SHP77 (cell line): ENCODE measurements at places on chromosomes 3 and 15.

GRCh38 chr3:142095841-142096240 lies 53.5 kb downstream of the TFDP2 start:
- DNase-seq = no peak

DNA sequence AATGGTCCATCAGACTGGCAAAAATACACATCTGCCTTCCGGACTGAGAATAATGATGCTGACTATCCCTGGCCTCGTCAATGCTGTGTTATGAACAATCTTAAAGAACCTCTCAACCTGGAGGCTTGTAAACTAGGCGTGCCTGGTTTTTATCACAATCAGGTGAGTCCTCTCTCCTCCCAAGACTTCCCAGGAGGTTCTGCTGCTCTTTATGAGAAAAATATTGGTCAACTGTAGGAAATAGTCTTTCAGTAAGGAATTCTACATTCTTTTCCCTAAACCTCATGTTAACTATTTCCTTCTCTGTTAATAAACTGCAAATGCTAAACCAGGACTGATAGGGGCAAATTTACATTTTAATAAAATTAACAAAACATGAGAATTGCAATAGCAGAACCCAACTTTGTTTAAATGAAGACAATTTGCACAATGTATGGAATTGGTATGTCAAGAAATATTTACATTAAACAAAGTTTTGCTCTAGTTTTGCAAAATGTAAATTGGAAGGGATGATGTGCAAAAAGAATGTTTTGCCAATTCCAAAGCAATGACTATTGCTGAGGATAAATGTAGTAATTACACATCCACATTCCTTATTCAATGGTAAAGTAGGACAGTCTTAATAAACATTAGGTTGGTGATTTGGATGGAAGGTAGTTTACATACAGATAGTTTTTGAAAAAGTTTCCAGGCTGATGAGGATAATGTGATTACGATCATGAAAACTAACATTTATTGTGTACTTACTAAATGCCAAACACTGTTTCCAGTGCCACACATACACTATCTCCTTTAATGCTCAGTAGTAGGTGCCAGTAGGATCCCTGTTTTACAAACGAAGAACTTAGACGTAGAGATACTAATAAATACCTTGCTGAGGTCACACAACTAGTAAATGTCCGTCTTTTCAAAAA lies 21.1 kb downstream of the UPK1B start:
- no peak for DNase-seq

DNA sequence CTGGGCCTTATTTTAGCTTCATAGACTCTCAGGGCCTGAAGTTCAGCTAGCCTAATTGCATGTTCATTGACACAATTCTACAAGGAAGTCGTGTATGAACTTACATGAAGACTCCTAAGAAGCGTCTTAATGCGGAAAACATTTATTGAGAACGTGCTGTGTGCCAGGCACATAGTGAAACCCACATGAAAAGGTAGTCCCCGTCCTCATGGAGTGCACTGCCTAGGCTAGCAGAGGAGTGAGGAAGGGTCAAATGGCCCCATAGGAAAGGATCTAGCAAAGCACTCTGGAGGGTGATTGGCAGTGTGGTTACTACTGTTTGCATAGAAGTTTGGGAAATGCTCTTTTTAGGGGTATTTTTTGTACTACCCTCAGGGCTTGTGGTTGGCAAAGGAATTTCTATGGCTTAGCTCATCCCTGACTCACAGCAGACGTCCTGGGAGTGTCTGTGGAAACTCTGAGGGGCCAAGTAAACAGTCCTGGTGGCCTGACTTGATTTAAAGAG lies 854 bp upstream of the NPTN start:
- DNase-seq = no peak

GRCh38 chr3:72376956-72377710 lies 471.1 kb downstream of the SHQ1 start:
- no peak for DNase-seq

GRCh38 chr3:186171521-186171920 lies 62.6 kb upstream of the ETV5 start:
- no peak for DNase-seq

DNA sequence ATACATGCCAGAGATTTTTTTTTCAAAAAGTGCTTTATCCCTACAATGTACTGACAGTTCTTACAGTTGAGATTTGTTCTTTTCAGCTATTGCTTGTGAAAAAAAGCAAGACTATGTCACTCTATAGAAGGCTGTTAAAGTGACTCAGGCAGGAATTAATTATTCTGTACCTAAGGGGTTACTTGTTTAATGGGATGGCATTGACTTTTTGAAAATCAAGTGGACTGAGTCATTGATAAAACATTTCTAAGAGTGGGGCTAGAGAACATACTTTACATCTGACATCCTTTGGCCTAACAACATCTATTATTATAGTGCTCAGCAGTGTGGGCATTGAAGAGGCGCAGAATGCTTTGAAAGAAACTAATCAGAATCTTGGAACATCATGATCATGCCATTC lies 34.3 kb downstream of the INTS14 start:
- DNase-seq = no peak

DNA sequence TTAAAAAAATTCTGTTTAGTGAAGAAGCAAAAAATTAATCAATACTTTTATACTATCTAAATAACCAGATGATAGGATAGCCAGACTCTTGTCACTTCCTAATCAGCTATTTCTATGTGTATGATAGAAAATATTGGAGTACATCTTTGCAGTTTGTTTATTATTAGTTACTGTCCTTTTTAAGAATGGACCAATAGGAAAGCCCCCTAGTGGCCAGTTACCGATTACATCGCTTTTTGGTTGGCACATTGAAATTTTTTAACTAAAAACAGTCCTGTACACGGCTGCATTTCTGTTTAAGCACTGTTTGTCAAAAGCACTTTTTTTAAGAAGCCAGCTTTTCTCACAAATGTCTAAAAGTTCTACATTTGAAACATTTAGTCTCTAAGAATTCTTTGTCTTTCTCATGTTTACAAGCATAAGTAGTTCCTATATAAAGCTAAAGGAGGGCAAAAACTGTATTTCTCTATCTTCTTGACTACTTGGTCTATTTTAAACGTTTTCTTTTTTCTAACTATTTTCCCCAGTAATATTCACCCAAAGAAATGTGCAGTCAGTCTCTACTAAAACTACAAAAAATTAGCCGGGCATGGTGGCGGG lies 253.2 kb upstream of the LRTM1 start:
- no peak for DNase-seq

GRCh38 chr3:83729576-83729975 lies 1229.2 kb upstream of the CADM2 start:
- DNase-seq = no peak

DNA sequence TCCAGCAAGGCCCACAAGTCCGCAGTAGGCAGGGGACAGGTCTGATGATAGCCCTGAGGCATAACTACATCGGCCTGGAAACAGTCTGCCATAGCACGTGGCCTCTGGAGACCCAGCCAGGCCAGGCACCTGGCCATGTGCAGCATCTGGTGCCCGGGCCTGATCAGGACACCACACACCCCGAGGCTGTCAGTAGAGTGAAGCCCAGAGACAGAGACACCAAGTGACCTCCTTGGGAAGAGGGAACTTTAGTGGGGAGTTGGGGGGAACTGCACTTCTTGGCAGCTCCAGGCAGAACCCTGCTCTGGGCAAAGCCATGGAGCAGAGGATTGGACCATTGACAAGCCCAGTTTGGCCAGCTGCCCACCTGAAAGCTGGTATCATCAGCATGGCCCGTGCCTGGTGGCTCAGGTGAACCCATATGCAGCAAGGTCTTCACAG lies 1.2 kb downstream of the SHISA5 start:
- DNase-seq = no peak

DNA sequence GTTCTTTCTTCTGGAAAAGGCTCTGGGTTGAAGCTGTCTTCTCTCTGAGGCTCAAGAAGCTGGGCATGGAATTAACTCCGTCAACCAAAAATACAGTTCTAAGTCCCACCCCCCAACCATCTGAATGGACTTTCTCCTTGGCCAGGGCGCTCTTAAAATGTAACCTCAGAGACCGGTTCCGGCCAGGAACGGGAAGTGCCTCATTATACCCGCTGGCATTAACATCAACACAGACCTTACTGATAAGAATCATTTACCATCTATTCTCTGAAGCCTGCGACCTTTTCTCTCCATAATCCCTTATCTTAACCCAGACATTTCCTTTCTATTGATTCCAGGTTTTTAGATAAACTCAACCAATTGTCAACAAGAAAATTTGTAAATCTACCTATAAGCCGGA lies 64.7 kb downstream of the ATP1B3 start:
- no peak for DNase-seq

GRCh38 chr3:133152056-133152455 lies 113.9 kb downstream of the TMEM108 start:
- no peak for DNase-seq

- DNase-seq = no peak
Measured at GRCh38 chr3:196603683-196604082, 35.2 kb downstream of the FBXO45 start.

GRCh38 chr15:38354315-38354929 lies 99.5 kb upstream of the FAM98B start:
- peak; percentile 66 for DNase-seq

DNA sequence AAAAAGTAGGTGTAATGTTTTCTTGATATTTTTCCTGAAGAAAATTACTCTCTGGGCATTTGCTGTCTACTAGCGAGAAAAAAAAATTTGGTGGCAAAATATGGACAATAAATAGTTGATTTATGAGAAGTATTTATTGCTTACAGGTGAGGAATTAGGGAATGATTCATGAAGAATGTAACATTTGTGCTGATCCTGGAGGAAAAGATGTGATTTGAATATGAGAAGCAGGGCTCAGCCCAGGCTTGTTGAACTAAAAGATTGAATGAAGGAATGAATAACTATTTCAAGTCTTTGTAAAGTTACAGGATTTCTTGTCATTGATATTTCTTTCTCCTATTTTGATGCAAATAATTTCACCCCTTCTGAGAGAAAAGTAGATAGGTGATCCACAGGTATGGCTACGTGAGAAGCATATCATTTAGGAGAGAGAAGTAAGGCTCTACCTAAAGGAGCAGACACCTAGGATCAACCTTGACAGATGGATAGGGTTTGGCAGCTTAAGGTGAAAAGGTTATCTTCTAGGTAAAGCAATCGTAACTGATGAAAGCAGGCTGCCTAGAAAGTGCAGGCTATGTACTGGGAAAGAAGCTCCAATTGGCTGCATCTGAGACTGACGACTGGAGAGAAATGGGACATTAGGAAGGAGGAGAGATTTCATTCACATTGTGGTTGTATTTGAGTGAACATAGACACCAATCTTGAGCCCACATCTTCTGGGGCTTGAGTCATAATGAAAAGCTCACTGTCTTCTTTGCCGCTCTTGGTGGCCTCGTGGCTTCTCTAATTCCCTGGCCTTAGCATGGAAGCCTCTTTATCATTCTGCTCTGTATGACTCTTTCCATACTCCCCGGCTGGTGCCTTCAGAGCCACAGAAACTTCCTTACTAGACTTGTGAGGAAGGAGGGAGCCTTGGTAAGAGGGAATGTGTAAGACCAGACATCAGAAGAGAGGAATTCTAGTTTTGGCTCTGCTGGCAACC lies 106.5 kb downstream of the P3H2 start:
- DNase-seq = no peak

GRCh38 chr3:181454451-181455027 lies 257.2 kb upstream of the SOX2 start:
- DNase-seq = no peak

- no peak for DNase-seq
Measured at GRCh38 chr3:132660811-132661070, 612 bp downstream of the UBA5 start.

DNA sequence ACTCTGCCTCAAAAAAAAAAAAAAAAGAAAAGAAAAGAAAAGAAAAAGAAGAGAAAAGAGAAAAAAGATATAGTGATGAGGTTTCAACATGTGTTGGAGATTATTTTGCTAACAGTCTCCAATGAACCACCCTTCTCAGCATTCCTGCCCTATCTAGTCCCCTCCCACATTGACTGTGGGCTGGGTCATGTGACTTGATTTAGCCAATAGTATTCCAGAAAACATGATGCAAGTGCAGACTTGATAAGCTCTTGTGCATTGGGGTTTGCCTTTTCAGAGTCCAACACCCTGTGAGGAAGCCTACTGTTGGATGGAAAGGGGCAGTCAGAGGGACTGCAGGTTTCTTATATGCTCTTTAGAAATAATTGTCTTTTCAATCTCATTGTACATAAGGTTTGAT lies 37.8 kb upstream of the MED12L start:
- no peak for DNase-seq

DNA sequence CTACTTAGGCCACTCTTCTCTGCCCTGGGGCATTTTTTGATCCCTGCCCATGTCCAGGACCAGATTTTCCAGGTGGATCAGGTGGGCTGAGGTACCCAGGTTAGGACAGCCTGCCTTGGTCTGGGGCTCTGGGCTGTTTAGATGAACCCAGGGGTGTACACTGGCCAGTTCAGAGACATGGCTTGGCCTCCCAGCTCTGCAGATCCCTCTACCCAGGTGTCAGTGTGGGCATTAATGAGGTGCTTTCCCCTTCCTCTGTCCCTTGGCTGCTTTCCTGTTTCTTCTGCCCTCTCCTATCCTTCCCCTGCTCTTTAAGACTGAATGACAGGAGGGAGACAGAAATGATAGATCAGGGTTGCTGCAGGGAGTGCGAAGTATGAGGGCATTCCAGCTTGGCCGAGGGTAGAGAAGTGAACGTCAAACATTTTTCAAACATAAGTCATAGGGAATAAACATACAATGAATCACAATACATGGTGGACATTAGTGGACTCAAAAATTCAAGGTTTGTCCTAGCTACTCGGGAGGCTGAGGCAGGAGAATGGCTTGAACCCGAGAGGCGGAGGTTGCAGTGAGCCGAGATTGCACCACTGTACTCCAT lies 30.5 kb downstream of the RTP1 start:
- no peak for DNase-seq

DNA sequence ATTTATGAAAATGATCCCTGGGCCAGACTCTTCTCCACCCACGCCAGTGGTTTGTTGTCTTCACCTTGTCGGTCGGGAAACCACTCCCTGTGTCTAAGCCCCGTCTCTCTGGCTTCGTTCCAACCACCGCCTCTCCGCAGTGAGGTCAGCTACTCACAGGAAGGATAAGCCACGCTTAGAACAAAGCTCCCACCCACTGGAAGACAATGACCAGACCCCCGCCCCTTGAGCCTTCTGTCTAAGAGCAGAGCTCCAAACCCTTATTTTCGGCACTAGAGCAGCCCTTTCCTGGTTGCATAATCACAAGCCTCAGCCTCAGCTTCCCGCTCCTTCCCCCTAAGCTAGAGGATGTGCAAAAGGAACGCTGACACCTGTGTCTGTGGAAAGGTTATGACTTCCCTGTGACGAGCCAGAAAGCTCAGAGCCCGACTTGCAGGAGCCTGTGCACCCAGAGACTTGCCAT lies 114.9 kb upstream of the MEF2A start:
- DNase-seq = peak; percentile 30

DNA sequence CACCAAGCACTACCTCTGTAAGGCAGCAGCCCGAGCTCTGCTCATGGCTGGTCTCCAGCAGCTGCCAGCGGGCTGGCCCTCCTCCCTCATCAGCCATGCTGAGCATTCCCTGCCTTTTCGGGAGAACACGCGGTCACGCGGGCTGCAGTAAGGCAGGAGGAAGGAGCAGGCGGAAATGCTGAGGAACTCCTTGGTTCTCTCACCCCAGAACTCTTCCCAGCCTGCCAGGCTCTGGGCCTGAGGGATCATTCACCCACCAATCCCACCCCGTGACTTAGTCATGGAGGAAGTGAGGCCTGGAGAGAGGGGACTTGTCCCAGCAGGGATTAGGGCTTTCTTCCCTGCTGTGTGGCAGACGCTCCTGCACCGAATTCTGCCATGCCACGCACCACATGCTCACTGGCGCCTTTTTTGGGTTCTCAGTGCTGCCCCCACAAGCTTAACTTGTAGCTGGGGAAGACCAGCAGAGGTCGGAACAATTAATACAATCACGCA lies 42.9 kb upstream of the RPL32 start:
- DNase-seq = no peak

GRCh38 chr3:177370246-177370822 lies 173.1 kb upstream of the TBL1XR1 start:
- DNase-seq = no peak
